ENCODE measurements at places on chromosomes 6 and 20.

DNA sequence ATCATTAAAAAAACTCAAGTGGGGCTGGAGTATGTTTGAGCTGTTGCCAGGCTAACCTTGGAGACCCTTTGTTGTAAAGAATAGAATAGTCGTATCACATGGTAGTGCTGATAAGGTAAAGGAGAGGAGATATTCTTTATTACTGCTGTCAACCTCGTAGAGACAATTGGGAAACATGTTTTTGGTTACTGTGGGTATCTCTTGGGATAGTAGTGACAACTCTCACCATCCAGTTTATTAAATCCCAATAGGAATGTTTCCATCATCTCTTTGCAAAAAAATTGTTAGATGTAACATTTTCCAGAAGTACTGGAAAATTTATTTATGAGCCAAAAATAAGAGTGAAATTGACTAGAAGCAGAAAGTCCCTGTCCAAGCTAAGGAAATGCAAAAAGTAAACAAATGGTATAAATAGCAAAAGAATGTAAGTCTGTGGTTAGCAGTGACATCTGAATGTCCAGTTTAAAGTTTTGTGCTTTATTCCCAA, 829.3 kb upstream of the CITED2 start:
- no peak for DNase-seq

GRCh38 chr6:12594530-12594893, 122.1 kb upstream of the PHACTR1 start:
- DNase-seq, result no peak

DNA sequence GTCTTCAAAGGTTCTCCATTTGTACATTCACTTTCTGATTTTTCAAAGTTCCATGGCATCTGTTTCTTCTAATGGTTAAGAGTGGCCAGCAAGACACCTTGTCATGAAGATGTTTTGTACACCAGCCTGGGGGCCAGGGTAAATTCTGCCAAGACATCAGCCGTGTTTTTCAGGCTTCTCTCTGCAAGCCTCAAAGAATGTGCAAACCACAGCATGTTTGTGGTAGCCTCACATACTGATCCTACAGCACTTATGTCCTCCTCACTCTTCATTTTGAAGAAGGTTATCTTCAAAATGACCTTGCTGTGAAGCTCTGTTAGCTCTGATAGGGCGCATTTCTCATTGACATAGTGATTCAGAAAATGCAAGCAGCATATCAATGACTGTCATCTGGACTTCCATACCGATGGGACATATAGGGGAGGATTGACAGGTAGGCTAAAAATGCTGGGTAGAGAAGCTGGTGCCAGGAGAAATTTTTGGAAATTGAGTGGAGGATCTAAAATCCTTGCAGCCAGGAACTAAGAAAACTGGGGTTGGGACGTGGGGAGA, 59.3 kb upstream of the SPTLC3 start:
- DNase-seq, result no peak

- no peak for DNase-seq
Measured at GRCh38 chr20:24782801-24783630, 166.1 kb upstream of the CST7 start.

DNA sequence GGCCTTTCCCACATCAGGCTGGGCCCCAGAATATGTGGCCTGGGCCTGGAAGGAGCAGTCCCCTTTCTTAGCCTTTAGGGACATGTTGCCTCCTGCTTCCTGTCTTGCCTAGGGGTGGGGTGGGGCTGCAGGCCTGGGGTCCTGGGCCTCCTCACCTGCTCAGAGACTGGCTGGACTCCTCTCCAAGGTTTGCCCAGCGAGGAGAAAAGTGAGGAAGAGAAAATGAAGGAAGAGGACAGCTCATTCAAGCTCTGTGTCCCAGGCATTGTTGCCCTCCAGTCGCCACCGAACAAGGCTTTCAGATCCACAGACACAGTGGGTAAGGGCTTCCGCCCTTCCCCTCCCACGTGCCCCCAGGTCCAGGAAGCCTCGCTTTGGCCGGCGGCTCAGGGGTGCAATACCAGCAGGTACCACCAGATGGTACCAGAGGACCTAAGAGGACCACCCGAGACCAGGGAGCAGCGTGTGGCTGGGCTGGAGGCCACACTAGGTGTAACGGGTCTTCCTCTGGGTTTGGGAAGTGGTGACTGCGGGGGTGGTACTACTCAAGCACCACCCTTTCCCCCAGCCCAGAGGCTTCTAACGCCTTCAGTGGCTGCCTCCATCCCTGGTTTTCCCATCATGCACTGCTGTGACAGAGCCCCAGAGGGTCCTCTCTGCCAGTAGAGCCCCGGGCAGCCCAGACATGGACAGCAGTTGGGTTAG, 5.5 kb upstream of the BAK1 start:
- no peak for DNase-seq

DNA sequence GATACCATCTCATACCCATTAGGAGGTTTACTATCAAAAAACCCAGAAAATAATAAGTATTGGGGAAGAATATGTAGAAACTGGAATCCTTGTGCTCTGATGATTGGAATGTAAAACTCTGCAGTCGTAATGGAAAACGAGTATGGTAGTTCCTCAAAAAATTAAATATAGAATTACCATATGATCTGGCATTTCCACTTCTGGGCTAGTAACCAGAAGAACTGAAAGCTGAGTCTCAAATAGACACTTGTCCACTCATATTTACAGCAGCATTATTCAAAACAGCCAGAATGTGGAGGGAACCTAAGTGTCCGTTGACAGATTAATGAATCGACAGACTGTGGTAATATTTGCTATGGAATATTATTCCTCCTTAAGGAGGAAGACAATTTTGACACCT, 44.3 kb downstream of the FOXC1 start:
- no peak for DNase-seq

GRCh38 chr20:17645546-17646208, 36.4 kb downstream of the RRBP1 start:
- no peak for DNase-seq

- DNase-seq, result no peak
Measured at GRCh38 chr6:121523628-121524027, 88.2 kb downstream of the GJA1 start.

DNA sequence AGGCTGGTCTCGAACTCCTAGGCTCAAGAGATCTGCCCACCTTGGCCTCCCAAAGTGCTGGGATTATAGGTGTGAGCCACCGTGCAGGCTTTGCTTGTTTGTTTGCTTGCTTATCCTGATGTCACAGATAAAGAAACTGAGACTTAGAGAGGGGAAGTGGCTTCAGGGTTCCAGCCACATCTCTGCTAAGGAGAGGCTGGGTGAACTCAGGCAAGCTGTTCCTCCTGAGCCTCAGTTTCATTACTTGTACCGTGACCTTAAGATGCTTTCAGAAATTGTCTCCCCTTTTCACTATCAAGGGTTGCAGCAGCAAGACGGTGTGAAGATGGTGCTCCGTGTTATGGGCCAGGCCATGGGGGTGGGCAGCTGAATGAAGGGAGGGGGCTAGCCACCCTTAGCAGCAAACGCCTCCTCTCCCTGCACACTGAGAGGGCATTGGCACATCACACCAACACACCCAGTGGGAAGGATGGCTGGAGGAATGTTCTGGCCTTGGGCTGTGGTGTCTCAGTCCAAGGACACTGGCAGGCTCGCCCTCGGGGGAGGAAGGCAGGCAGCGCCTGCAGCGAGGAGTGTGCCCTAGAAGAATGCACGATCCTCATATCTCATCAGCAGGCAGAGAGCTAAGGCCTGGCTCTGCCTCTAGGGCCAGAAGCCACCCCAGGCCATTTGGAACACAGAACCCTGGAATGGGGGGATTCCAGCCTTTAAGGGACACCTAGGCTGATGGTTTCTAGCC, 48.2 kb upstream of the TLDC2 start:
- DNase-seq, result no peak

DNA sequence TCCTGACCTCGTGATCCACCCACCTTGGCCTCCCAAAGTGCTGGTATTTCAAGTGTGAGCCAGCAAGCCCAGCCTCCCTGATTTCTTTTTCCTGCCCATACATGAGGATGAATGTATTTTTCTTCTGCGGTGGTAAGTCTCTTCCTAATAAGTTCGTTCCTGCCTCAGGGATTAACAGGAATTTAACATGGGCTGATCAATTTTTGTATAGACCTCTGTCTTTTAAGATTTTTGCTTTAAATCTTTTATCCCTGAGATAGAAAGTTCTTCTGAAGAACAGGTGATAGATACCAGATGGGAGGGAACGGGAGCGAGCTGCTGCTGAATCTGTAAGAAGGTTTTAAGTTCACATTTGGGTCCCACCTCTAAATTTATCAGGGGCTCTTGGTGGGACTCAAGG, 7.0 kb upstream of the ZNFX1 start:
- DNase-seq, result no peak

DNA sequence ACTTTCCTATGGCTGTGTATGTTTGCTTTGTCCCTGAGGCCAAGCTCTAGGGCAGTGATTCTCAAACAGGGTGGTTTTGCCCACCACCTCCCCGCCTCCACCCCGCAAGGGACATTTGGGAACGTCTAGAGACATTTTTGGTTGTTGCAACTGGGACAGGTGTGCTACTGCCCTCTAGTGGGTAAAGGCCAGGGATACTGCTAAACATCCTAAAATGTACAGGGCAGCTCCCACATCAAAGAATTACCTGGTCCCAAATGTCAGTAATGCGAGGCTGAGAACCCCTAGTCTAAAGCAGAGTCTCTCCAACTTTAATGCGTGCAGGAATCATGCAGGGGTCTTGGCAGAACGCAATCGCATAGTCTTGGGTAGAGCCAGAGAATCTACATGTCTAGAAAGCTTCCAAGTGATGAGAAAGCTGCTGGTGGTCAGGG, 5.1 kb downstream of the KCNS1 start:
- DNase-seq, result peak; percentile 37

- DNase-seq, result no peak
Measured at GRCh38 chr6:115891111-115891669, 169.5 kb downstream of the FRK start.

- DNase-seq, result no peak
Measured at GRCh38 chr6:43801495-43802181, 31.6 kb downstream of the VEGFA start.

GRCh38 chr6:35086636-35087360, 54.3 kb downstream of the TCP11 start:
- DNase-seq, result no peak
